Progenitor cell of endocrine pancreas (in vitro differentiated cells): ENCODE measurements at places on chromosomes 3 and 15.

DNA sequence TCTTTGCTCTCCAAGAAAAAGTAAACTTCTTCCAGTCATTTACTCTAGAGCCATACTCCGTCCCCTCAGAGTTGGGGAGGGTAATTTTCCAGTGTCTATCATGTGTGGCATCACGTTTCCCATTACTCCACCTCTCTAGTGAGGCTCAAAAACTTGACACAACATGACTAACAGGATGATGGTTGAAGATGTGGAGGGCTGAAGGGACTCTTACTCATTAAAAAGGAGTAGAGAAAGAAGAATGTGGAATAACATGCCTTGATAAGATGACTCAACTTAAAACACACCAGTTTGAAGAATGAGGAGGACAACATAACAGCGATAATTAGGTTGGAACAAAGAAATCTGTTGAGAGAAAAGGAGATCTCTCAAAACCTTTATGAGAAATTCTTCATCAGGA, 894.3 kb downstream of the OTOL1 start:
- DNase-seq: no peak

DNA sequence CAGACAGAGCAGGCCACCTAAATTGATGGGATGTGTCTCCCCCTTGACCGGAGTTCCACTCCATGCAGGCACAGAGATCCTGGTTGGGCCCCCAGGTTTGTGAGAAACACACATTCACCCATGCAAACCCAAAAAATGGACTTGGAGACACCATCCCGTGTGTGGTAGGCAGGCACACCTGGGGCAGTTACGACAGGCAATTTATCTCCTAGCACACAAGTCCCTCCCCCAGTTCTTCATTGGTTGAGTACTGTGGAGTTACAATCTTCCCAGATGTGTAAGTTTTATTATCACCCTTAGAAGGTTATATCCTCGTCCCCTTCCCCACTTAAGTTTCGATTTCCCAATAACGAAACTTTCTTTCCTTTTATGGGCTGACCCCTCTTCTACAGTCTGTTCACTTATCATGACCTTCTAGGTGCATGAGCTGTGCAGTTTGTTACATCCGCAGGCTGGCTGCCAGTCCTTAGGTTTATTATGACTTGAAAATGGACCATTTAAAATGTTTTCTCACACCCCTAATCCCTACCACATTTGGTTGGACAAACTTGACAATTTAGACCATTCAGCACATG, 27.3 kb downstream of the ARL8B start:
- no peak for DNase-seq

GRCh38 chr3:13234666-13235065, 161.4 kb upstream of the IQSEC1 start:
- DNase-seq: no peak

DNA sequence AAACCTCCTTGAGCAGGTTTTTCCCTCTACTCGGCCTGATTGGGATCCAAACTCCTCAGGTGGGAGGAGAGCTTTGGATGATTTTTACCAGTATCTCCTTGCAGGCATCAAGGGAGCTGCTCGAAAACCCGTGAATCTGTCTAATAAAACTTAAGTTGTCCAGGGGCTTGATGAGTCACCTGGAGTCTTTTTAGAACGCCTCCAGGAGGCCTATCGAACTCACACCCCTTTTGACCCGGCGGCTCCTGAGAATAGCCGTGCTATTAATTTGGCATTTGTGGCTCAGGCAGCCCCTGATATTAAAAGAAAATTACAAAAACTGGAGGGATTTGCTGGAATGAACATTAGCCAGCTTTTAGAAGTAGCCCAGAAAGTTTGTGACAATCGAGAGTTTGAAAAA, 41.6 kb downstream of the ZBTB11 start:
- DNase-seq: no peak

DNA sequence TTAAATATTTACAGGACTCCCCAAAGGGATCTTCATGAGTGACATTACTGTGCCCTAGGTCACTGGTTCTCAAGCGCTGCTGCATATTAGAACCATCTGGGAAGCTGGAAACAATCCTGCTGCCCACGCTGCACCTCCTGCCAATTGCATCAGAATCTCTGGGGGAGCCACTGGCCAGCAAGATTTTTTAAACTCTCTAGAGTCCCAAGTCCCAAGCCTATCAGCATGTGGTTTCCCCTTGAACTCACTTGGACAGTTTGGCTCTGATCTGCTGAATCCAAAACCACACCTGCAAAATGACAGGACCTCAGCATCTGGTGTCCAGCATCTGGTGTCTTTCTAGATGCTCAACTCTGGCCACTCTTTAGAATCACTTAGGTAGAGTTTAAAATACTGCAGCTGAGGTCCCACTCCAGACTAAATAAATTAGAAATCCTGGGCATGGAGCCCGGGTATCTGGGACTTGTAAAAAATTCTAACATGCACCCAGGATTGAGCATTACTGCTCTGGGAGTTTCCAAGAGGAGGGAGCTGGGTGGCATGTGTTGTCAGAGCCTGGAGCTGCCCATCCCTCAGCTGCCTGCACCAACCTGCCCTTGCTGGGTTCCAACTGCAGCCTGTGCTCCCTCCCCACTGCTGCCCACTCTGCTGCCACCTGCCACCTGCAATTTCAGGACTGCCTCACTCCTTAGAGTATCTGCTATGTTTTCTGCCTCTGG, 311.3 kb downstream of the SLC9A9 start:
- DNase-seq: no peak

DNA sequence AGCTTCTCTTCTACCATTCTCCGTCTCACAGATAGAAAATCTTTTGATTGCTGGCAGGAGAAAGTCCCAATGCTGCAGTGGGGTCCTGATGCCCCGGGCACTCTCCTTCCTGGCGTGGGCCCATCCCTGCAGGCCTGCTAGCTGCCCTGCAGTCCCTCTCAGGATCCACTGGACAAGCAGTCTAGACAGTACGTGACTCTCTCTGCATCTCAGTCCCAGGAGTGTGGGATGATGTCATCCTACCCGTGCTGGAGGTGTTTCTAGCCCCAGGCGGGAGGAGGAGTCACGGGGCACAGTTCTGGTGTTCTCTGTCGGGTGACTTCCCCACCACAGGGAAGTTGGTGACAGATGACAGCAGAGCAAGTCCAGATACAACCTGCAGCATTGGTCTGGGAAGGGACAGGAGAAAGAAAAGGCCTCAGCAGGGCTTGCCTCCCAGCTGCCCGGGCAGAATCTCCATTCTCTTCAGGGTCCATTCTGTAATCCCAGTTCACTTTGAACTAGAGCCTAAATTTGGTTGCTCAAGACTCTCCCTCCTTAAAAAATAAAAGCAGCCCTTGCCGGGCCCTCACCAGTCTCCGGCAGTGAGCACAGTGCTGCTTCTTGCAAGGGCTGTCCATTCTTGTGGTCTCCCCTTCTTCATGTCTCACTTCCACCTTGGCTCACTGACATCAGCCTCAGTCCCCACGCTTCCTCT, 30.6 kb downstream of the SLC28A1 start:
- no peak for DNase-seq

DNA sequence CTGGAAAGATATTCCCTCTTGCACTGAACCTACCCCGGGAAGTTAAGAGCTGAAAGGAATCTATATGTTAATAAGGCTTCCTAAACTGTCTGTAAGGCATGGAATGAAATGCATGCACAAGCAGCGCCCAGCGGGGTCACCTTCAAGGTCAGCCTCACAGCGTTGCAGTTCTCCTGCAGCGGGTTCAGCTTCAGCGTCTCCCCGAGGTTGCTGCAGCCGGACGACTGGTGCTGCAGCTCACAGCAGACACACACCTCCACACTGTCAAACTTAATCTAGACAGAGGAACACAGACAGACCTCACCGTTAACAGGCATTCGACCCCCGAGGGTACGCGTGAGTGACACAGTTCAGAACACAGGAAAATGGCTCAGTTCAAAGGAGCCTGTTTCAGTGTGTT, 73.3 kb downstream of the NSMCE3 start:
- no peak for DNase-seq

- DNase-seq: no peak
Measured at GRCh38 chr3:134380249-134380648, 6.0 kb upstream of the AMOTL2 start.
